ENCODE measurements at places on chromosomes 2 and 18.

DNA sequence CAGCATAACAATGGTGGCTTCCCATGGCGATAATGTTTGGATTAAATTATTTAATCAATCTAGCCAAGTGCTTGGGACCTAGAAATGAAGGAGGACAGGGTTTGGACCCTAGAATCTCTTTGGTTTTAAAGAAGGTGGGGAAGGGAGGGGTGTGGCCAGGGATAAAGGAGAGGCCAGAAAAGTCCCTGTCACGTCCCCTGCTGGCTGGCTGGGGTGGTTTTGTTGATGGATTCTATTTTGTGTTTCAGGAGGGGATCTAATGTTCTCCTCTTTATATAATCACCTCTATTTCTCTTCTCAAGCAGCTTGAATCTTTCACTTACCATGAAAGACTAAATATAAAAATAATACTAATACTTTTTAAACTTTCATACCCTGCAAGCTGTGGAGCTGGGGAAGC lies 52.6 kb upstream of the GALR1 start:
- no peak for DNase-seq

DNA sequence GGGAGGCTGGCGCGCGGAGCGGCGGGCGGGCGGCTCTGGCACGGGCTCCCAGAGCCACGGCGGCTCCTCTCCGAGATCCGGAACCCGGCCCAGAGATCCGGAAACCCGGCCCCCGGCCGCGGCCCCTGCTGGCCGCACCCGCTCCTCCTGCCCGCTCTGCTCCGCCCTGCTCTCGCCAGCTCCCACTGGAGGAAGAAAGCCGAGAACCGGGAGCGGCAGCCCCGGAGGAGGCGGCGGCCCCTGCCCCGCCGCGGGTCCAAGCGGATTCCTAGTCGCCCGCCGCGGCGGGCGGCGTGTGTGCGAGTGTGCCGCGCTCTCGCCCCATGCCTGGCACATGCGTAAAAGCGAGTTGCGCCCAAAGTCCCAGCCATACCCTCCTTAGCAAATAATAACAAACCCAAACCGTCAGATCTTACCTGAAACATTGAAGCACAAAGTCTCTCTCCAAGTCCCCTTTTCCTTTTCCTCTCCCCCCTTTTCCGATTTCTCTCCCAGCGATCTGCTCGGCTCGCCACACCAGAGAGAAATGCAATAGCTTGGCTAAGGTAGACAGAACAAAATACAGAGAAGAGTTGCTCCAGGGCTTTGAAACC lies 108.7 kb upstream of the KCTD1 start:
- DNase-seq, result no peak

- no peak for DNase-seq
Measured at GRCh38 chr2:37873229-37873628, 51.9 kb upstream of the RMDN2 start.

- DNase-seq, result no peak
Measured at GRCh38 chr2:65576861-65577601, 144.6 kb upstream of the SPRED2 start.

DNA sequence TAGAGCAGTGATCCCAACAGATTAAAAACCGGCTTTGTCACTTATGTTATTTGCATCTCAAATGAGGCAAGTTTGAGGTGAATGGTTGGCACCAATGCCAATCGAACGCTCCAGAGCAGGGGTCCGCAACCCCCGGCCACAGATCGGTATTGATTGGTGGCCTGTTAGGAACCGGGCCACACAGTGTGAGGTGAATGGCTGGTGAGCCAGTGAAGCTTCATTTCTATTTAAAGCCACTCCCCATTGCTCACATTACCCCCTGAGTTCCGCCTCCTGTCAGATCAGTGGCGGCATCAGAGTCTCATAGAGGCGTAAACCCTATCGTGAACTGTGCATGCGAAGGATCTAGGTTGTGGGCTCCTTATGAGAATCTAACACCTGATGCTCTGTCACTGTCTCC lies 132.0 kb downstream of the TMEM182 start:
- DNase-seq, result no peak
